NCI-H2107 (cell line): ENCODE measurements at places on chromosomes 3 and 15.

DNA sequence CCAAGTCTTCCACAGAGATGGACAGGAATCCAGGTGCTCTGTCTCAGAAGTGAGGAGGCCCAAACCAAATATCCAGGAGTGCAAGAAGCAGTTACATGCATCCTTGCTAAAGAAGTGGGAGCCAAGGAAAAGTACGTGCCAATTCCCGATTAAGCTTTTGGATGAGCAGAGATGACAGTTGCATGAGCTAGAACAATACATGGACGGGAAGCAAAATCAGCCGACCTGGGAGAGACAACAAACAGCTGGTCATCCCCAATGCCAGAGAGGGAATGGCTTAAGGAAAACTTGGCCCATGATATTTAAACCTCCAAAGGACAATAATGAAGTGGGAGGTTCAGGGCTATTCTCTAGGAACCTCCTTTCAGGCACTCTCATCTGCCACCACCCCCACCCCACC, 86.0 kb upstream of the ABHD17C start:
- DNase-seq: no peak

- DNase-seq: no peak
These were observed 99.7 kb upstream of the LRRC3B start for GRCh38 chr3:26522919-26523318.

DNA sequence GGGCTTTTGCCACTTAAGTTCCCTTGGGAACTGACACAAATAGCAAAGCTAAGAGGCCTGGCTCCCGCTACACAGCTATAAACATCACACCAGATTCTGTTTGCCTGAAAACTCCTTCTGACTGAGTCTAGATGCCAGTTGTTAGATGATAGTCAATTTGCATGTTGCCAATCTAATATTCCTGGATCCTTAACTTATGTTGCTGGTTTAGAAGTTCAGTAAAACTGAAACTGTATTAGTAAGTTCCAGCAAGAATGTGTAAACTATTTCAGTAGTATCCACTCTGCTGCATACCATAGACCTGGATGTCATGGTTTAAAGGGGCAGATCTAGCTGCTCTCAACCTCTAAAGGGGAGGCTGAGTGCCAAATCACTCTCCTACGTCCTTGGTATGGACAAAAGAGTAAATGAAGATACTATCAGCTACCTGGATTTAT, 27.1 kb upstream of the LACTB start:
- no peak for DNase-seq

GRCh38 chr15:57388464-57388863, 12.2 kb downstream of the CGNL1 start:
- no peak for DNase-seq

DNA sequence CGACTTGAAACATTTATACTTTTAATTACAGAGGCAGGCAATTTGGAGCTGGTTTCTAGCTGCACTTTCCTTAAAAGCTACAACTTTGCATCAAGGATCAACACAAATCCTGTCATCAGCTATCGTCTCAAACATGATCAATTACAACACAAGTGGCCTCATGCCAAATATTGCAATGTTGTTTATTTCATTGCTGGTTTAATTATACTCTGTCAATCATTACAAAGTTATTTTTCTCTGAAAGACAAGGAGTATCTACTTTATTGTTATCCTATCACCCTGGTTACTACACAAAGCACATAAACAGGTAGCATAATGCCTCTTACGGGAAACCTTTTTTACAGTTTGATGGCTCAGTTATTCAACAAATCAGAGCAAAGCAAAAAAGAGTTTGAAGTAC, 58.0 kb upstream of the FOXB1 start:
- no peak for DNase-seq
